ENCODE measurements at places on chromosomes 3 and 15. TPM values are rescaled to one million over a fixed set of nuclear protein-coding genes. Genes with fewer than 3 reads are reported as not detected.
A peak's percentile ranks its signal among the peaks of the same experiment; 100 is the strongest.

Gene MME
- not detected for total RNA-seq

Gene FOXB1
- 11.8 TPM for total RNA-seq

Gene STT3B
- 106 TPM for total RNA-seq

Gene FHIT
- 20.5 TPM for total RNA-seq

- H3K27ac ChIP-seq: no peak overlapping the region
- H3K36me3 ChIP-seq: peaks cover 8% of the 10 kb centered on the region
- H3K27me3 ChIP-seq: no peaks in the 10 kb centered on the region
- H3K4me3 ChIP-seq: no peak overlapping the region
Measured at GRCh38 chr3:189659571-189659970, 28.4 kb downstream of the TP63 start.

GRCh38 chr15:44300572-44300971, 12.1 kb downstream of the GOLM2 start:
- DNase-seq: no peak
- H3K4me1 ChIP-seq: peaks cover 28% of the 10 kb centered on the region
- no peaks in the 10 kb centered on the region for H3K27me3 ChIP-seq
- H3K27ac ChIP-seq: no peak overlapping the region
- no peak overlapping the region for H3K4me3 ChIP-seq

- H3K36me3 ChIP-seq: no peaks in the 10 kb centered on the region
- no peak for DNase-seq
- H3K4me3 ChIP-seq: no peak overlapping the region
- H3K27ac ChIP-seq: no peak overlapping the region
Measured at GRCh38 chr3:141389703-141390102, 21.4 kb downstream of the ZBTB38 start.

GRCh38 chr3:66039590-66039887, 821 bp upstream of the MAGI1 start:
- peak overlapping the region; percentile 76 for H3K4me3 ChIP-seq
- no peak overlapping the region for H3K27ac ChIP-seq
- DNase-seq: no peak
- no peaks in the 10 kb centered on the region for H3K36me3 ChIP-seq

- H3K4me1 ChIP-seq: peaks cover 16% of the 10 kb centered on the region
- no peak for DNase-seq
- no peak overlapping the region for H3K4me3 ChIP-seq
- H3K36me3 ChIP-seq: peaks cover 35% of the 10 kb centered on the region
- H3K27me3 ChIP-seq: no peaks in the 10 kb centered on the region
Measured at GRCh38 chr3:182906036-182906435, 74.3 kb downstream of the DCUN1D1 start.

GRCh38 chr3:14767245-14768051, 51.3 kb upstream of the FGD5 start:
- H3K27me3 ChIP-seq: no peaks in the 10 kb centered on the region
- no peak for DNase-seq
- H3K36me3 ChIP-seq: no peaks in the 10 kb centered on the region
- H3K27ac ChIP-seq: no peak overlapping the region
- no peaks in the 10 kb centered on the region for H3K4me1 ChIP-seq

GRCh38 chr3:45741247-45741646, 52.1 kb downstream of the SACM1L start:
- H3K27ac ChIP-seq: no peak overlapping the region
- peaks cover 77% of the 10 kb centered on the region for H3K36me3 ChIP-seq
- H3K4me1 ChIP-seq: peaks cover 28% of the 10 kb centered on the region
- H3K4me3 ChIP-seq: no peak overlapping the region
- no peak for DNase-seq
- no peaks in the 10 kb centered on the region for H3K27me3 ChIP-seq

Measured in activated T-helper 2 cell treated with anti-CD3 and anti-CD28 coated beads, Interferon-gamma antibody, Interleukin-2, Interleukin-4, amounts not matched to agents 10 μg/mL and 5 μg/mL and 100 μg/mL, durations not matched to agents 14 hours and 24 hours and 36 hours (primary cell).